ENCODE measurements at places on chromosomes 4 and X.

GRCh38 chr4:109648266-109648996 is 54.8 kb downstream of the CASP6 start:
- DNase-seq = peak; percentile 27

GRCh38 chr4:173170182-173170778 is 1.7 kb downstream of the GALNT7 start:
- no peak for DNase-seq

GRCh38 chr4:38320343-38320695 is 343.7 kb upstream of the KLF3 start:
- DNase-seq = no peak

DNA sequence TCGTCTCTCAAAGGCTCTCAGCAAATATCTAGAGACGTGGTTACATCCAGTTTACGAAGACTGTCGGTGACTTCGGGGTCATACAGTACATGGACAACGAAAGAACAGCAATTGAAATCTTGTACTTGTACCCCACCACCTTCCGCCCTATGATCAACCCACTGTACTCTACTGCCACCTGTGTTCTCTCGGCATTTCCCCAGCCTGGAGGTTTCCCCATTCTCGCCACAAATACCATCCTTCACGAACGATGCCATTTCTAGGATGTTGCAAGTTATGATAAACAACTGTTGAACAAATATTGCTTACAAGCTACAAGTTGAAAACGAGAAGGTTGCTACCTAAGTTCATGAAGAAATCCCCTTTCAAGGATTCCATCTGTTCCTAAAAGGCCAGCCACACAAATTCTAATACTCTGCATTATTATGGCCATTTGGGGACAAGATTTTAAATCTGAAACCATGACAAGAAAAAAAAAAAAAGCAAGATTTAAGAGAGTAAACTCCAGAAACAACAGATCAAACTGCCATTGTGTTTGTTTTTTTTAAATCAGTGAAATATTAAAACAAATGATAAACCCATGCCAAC is 1.6 kb downstream of the APBB2 start:
- DNase-seq = peak; percentile 39

- no peak for DNase-seq
Observed at GRCh38 chr4:149513081-149513480, 302.6 kb downstream of the IQCM start.

DNA sequence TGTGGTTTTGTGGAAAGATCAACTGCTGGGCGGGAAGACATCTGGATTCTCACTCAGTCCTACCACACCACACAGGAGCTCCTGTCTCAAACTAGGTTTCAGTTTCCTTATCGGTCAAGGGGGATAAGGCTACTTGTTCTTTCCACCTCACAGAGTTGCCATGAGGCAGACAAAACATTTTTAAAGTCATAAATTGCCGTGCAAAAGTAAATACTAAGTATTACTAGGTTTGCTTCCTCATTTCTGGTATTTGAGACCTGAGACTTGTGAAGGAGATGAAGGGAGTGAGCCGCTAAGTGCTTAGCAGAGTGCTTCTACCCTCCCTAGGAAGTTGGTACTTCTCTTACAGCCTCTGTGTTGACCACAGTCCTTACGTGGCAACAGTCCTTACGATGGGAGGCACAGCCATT is 1.5 kb downstream of the LAP3 start:
- peak; percentile 45 for DNase-seq

DNA sequence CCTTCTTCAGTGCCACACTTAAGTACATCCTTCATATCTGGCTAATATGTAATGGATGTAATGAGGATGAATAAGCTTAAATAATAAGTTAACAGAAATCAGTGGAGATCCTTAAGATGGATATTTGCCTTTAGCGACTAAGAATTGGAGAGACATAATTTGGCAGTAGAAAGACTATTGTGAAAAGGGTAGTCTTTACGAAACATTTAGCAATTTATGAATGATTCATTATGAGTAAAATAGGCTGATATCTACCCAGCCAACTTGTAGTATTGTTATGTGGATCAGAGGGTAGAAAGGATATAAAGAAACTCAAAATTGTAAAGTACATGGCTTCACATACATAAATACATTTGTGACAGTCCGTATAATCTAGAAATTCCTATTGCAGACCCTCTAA is 2371.8 kb downstream of the PCDH7 start:
- DNase-seq = no peak

DNA sequence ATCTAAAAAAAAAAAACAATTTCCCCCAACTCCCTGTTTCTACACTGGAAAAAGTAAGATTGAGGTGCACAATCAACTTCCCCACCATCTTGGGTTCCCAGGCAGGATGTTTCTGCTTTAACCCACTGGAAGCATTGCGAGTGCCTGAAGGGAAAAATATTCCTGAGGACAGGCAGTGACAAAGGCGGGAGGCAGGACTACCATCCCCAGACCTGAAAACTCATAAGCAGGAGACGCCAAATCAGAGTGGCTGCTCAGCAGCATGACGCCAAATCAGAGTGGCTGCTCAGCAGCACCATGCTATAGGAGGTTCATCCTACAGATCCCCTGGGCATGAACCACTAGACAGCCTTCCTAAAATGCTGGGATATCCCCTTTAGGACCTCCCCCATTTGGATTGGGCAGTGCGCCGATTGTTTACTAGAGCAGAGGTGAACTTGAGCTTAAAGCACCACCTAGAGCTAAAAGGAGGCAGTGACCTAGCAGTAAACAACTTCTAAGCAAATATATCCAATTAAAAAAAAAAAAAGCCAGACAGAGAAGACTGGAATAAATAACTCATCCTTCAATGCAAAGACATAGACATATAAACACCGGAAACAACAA is 35.0 kb upstream of the GK start:
- DNase-seq = no peak

All from GM20000 (cell line).